ENCODE measurements at places on chromosomes 11 and 22.

DNA sequence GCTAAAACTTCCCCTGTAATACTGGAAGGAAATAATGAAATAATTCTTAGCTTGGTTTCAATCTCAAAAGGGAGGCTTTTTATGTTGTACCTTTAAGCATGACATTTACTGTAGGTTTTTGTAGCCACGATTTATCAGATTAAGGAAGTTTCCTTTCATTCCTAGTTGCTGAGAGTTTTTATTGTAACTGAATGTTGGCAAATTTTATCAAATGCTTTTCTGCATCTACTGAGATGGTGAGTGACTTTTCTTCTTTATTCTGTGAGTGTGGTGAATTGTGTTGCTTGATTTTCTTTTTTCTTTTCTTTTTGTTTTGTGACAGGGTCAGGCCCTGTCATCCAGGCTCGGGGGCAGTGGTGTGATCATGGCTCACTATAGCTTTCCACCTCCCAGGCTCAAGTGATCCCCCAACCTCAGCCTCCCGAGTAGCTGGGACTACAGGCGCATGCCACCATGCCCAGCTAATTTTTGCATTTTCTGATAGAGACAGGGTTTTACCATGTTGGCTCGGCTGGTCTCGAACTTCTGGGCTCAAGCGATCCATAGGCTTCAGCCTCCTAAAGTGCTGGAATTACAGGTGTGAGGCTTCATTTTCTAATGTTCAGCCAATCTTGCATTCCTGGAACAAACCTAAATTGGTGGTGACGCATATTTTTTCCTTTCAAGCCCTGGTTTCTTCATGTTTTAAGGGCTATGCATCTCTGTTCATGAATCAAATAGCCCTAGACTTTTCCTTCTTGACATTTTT is 26.2 kb downstream of the SUSD2 start:
- no peak for DNase-seq

- no peak for DNase-seq
Measured at GRCh38 chr22:21922370-21923162, 30.1 kb downstream of the PPM1F start.

DNA sequence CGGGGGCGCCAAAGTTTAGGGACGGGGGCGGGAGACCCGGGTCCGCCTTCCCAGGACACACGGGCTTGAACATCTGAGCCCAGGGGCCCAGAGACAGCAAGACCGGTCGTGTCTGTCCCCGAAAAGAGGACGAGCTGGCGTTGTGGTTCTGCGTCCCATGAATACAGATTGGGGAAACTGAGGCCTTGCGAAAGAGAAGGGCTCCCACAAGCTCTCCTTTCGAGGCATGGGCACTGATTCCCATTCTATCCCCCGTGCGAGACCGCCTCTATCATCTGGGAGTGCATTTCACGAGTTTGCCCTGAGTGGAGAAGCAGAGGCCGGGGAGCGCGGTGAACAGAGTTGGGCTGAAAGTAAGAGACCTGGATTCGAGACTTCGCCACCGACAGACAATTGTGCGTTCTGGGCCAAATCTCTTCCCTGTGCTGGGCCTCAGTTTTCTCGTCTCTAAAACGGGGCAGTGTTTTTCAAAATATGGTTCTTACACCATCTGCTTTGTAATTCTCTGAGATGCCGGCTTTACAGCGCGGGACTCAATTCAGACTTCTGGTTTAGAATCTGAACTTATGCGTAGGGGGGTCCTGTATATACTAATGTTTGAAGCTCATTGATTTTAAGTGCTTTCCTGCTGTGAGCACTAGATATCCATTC is 471 bp downstream of the RNF185 start:
- DNase-seq: peak; percentile 17

DNA sequence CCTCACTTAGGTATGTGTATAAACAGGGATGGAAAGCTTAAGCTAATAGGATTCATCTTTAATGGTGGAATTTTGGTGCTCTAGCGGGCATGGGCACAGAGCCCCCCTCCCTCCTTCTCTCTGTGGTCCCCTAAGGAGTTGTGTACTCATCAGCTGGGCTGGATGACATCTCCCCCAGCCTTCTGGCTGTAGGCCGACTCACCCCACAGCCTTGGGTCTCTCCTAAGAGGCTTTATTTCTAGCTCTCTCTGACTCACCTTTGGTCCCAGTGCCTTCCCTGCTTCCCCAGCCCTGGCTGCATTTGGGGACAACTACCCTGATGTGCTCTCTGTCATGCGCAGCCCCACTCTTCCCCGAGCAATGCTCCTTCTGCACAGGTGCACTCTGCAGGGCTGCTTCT is 26.9 kb downstream of the SLC6A5 start:
- DNase-seq: no peak

- DNase-seq: no peak
Measured at GRCh38 chr11:29271616-29272015, 745.2 kb downstream of the KCNA4 start.

- no peak for DNase-seq
Measured at GRCh38 chr11:125883375-125883774, 4.1 kb upstream of the HYLS1 start.

DNA sequence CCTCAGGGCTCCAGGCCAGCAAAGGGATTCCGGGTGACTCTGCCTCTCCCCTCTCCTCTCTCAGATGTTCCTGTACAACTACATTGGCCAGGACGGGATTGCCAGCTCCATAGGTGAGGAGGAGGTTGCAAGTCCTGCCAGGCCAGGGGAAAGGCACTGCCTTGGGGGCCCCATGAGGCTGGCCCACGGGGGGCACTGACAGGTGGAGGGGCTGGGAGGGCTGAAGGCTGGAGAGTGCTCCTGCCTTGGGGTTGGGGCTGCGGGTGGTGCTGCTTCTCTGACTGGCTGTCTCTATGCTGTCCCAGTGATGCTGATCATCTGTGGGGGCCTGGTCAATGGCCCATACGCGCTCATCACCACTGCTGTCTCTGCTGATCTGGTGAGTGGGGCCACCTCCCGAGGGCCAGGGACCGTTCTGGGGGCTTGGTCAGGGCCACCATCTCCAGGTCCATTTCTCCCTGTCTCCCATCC is 21.7 kb downstream of the SLC37A2 start:
- no peak for DNase-seq

DNA sequence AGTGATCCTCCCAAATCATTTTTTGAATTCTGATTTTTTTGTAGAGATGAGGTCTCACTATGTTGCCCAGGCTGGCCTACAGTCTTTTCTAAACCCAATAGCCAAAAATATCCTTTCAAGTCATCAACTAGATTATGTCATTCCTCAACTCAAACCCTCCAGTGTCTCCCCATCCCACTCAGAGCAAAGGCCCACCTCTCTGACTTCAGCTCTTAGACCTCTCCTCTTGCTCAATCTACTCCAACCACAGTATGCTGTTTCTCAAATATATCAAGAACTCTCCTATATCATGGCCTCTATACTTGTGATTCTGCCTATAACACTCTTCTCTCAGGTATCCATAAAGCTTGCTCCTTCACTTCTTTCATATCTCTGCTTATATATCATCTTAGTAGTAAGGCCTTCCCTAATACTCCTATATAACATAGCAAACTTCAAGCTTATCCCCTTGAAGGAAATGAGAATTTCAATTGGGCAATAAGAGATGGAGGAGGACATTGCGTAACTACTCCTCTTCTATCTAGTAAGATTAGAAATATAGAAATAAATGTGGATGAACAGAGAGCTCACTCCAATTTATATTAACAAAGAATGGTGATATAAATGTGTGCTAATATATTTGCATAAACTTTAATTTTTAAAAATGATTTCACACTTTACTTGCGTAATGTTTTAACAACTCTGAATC is 24.5 kb downstream of the DLG2 start:
- DNase-seq: no peak

- DNase-seq: no peak
Measured at GRCh38 chr11:86980086-86980796, 25.0 kb upstream of the FZD4 start.

DNA sequence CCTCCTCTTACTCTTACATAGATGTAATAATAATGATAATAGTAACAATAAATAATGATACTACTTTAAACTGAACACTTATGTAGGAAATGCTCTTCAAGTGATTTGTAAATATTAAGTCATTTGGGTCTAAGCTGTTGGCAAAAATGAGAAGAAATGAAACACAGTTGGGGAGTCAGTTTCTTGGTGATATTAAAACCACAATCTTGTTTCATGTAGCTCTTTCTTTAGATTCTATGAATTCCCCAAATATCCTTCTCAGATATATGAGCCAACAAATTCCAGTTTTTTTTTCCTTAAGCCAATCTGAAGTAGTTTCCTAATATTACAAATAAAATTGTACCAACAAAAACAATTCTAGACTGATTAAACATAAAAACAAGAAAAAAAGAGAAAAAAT is 1115.6 kb upstream of the CNTN5 start:
- no peak for DNase-seq

- no peak for DNase-seq
Measured at GRCh38 chr11:120780239-120780638, 243.7 kb upstream of the TBCEL start.

Data from activated CD4-positive, alpha-beta T cell treated with anti-CD3 and anti-CD28 coated beads, Interleukin-2, amount 50 U/mL, for 48 hours (primary cell).